ENCODE measurements at places on chromosomes 12 and 14. TPM values are rescaled to one million over a fixed set of nuclear protein-coding genes. Genes with fewer than 3 reads are reported as not detected.

GRCh38 chr12:2489275-2489674, 305.5 kb upstream of the FKBP4 start:
- DNase-seq, result peak; percentile 67

Gene TAC3
- 0.74 TPM for total RNA-seq

GRCh38 chr14:54652188-54652587, 85.3 kb downstream of the SAMD4A start:
- no peak for DNase-seq

- DNase-seq, result no peak
Measured at GRCh38 chr12:45827974-45828373, 98.5 kb downstream of the ARID2 start.

- no peak for DNase-seq
Measured at GRCh38 chr12:12088147-12088546, 17.4 kb downstream of the BCL2L14 start.

Gene CLEC4D
- not detected for total RNA-seq

Gene DEGS2
- total RNA-seq, result 0.34 TPM

Gene PMCH
- total RNA-seq, result not detected

DNA sequence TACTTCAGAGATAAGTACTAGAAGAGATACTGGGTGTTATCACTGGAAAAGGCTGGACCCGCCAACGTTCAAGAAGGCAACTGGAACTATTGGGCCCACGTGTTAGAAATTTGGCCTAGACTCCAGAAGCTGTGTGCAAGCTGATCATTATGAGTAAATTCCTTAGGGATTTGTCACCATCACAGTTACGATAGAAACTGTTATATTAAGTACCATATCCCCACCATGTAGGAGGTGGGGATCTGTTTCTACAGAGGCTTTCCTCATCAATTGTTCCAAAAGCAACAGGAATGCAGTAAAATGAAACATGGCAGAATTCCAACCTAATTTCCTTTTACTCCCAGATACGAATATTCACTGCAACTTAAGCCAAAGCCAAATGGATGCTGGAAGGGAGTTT, 170.7 kb downstream of the NOVA1 start:
- DNase-seq, result no peak

Gene KLRC3
- total RNA-seq, result not detected

Gene FGF6
- not detected for total RNA-seq

Gene GPR137C
- total RNA-seq, result 19.5 TPM

DNA sequence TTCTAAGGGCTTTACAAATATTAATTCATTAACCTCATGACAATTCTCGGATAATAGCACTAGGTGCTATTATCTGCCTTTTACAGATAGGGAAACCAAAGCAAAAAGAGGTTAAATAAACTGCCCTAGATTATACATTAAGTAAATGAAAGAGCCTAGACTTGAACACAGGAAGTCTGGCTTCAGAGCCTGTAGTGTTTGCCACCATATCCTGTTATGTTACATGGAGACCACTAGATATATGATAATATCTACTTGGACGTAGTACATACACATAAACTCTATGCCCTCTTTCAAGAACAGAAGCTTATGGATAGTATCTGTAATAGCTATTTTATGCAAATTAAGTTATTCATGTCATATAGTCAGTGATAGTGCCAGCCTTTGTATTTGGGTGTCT, 16.9 kb upstream of the MYF6 start:
- no peak for DNase-seq

Gene CD69
- not detected for total RNA-seq

GRCh38 chr12:117236456-117237001, 46.3 kb upstream of the FBXO21 start:
- DNase-seq, result peak; percentile 99

- DNase-seq, result no peak
Measured at GRCh38 chr12:114123108-114123507, 157.0 kb upstream of the RBM19 start.
